ENCODE measurements at places on chromosomes 5 and 9.

- DNase-seq = no peak
Observed at GRCh38 chr9:123174887-123175518, 93.4 kb downstream of the STRBP start.

DNA sequence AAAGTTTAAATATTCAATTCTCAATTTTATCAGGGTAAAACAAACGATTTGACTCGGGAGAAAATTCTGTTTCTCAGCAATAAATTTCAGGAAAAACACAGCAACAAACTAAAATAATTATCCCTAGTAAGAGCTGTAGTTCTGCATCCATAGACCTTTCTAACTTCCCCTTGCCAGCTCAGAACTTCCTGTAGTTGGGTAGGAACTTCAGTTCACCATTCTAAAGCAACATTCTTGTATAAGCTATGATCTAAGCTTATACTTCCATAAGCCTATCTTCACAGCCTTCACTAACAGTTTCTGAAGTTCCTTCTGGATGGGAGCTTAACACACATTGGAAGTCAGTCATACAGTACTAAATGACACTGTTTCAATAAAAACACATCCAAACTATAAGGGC, 96.6 kb downstream of the UBAP2 start:
- DNase-seq = no peak

DNA sequence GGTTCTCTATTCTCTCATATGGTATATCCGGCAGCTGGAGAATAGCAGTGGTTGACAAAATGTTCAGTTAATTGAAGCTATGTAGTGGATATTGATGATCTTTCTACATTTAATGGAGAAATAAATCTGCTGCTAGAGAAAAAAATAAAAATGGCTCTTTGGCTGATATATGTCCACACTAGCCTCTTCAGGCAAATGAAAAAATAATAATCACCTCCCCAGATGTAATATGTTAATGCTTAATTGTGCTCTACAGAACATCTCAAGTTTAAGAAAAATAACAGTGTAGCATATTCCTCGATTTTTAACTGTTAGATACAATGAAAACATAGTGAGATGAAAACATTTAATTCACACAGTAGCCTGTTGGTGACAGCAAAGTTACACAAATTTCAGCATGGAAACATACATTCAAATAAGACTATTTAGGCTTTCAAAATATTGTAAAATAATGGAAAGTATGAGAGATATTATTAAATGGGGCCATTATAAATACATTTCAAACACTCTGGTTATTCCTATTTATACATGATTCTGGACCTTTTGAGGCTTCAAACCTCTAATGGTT, 543.0 kb downstream of the MAT2B start:
- DNase-seq = no peak

GRCh38 chr5:138646671-138647070, 71.5 kb upstream of the HSPA9 start:
- DNase-seq = no peak

DNA sequence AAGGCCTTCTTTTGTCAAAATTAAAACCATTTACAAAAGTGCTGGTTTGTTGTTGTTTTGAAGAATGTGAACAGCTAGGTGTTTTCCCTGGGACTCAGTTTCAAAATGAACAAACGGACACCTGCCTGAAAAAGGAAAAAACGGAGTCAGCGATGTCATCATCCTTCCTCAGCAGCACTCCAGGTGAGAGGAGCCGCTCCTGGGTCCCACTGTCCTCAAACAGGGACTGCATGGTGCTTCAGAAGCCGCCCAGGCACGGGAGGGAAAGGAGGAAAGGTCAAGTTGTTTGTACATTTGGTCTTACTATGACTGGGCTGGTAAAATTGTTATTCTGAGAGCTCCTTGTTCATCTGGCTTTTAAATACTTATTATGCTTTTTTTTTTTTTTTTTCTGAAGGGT, 69.0 kb upstream of the ZSWIM6 start:
- no peak for DNase-seq

- DNase-seq = peak; percentile 50
Observed at GRCh38 chr9:21559402-21560280, 77.5 kb upstream of the IFNE start.

DNA sequence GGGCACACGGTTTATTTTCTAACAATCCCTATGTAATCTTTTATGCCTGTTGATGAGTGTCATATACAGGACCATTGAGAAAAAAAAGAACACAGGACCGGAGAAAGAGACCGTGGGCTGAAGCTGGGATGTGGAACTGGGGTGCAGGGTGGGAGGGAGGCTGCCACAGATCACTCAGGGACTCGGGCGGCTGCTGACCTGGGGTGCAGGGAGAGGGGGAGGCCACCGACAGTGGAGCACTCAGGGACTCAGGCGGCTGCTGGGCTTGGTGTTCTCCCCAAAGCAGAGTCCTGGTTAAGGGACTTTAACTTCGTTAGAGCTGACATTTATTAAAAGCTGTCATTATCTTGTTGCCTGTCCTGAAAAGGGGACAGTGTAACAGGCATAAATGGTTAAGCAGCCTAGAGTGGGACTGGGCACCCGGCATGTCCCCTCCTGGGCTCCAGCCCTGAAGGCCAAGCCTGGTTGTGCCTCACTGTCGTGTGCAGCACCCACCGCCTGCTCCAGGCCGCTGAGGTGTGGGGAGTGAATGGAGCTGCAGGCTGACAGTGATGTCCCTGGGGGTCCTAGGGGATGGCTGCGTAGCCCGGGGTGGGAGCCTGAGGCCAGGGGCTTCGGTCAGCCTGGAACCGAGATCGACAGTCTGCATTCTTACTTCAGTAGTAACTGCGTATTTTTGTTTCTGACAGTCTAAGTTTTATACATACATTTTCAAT, 14.0 kb downstream of the NDUFS6 start:
- DNase-seq = no peak

GRCh38 chr5:124996764-124997077, 250.3 kb upstream of the ZNF608 start:
- DNase-seq = no peak

- DNase-seq = no peak
Observed at GRCh38 chr5:96893342-96893741, 17.0 kb downstream of the ERAP2 start.

- no peak for DNase-seq
Observed at GRCh38 chr9:101443364-101443771, 7.8 kb upstream of the ALDOB start.

GRCh38 chr5:93430673-93431199, 150.3 kb downstream of the NR2F1-AS1 start:
- no peak for DNase-seq

DNA sequence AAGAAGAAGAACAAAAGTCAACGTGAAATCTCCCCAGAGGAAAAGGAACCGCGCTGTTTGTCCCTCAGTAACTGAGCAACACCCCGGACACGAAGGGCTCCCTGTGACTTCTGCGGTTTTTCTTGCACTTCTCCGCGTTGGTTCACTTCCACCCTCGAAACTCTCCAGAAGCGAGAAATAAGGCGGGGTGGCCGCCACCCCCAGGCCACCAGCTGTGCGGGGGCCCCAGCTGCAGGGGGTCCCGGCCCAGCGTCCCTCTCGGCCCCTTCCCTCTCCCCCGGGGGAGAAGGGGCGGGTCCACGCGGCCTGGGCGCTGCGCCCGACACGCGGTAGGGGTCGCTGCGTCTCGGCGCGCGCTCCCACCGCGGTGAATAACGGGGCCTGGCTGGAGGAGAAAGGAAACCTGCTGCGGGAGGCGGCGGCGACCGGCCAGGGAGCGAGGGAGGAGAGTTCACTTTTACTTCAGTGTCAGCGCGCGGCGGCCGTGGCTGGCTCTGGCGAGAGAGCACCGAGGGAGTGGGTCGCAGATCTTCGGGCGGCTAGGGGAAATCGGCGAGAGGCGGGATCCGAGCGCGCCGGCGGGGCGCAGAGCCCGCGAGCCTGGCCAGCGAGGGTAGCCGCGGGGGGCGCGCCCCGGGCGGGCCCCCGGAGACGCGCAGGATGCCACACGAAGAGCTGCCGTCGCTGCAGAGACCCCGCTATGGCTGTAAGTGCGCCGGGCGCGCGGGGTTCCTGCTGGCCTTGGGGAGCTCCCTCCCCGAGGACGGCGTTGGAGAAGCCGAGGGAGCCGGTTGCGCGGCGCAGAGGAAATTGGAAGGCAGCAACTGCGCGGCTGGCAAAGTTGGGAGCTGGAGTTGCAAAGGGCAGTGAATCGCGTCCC, at the start of gene IQGAP2:
TSS of gene IQGAP2 (plus strand) at position 400 of the 880 bp plus-strand sequence. CDS start at position 661, 261 bp downstream.
- DNase-seq = peak; percentile 94

DNA sequence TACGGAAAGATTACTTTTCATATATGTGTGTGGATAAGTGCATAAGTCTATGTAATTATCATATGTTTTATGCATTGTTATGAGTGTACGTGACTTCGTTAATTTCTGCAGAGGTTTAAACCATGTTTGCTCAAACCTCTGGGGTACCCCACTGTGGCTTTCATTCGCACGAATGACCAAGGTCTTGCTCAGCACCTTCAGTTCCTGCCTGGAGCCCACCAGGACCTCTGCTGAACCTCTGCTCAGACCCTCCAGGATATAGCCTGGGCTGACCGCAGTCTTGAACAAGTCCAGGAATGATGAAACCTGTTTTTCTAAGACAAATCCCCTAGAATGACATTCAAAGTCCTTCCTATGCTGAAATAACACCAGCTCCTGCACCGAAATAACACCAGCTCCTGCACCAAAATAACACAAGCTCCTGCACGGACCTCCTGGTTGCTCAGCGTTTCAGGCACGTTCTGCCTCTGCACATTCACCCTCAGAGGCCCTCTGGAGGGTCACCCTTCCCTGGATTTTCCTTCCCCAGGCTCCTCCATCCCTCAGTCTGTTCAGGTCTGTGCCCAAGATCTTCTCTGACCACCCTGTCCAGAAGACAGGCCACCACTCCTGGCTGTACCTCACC, 99.7 kb upstream of the BOD1 start:
- DNase-seq = no peak

GRCh38 chr5:76082772-76083554, at the start of gene SV2C:
SV2C (plus strand) TSS chr5:76083383; CDS start chr5:76131751, 48,368 bp downstream.
- peak; percentile 34 for DNase-seq

Measured in T-helper 2 cell (primary cell).